GM12864 (cell line): ENCODE measurements at places on chromosomes 4 and X.

GRCh38 chr4:64520421-64520820, 111.2 kb upstream of the TECRL start:
- DNase-seq: no peak

DNA sequence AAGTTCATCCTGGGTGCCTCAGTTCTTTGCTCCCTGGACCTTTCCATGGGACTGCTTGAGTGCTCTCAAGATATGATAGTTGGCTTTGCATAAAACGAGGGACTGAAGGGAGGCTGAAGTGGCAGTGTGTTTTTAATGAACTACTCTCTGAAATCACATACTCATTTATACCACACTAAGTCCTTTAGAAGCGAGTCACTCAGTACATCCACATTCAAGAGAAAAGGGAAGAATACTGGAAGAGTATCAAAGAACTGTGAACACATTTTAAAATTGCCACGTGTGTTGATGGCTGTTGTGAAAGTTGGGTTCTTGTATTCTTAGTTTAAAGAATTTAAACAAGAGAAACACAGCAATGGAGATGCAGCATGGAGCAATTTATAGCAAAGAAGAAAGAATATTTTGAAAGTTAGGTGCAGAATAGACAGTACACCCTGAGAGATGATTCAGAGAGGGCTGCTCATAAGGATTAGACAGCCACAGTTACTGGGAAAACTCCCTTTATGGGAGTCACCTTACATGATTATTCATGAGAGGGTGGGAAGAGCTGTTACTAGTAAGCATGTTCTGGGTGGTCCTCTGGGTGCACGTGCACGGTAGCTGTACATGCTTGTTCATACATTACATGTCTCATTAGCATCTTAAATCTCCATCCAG, 380.7 kb downstream of the ADGRL3 start:
- no peak for DNase-seq

- DNase-seq: no peak
Observed at GRCh38 chrX:8749697-8750096, 17.8 kb upstream of the ANOS1 start.

DNA sequence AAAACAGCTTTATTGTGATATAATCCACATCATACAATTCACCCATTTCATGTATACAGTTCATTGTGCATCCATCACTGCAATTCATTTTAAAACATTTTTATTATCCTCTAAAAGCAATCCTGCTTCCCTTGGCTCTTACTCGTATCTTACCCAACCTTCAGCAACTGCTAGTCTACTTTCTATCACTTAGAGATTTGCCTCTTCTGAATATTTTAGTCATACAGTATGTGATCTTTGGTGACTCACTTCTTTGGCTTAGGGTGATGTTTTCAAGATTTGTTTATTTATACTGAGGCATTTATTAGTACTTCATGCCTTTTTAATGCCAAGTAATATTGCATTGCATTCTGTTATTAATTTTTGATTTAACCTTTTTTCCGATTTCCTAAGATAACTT, 15.0 kb upstream of the MSMO1 start:
- no peak for DNase-seq

DNA sequence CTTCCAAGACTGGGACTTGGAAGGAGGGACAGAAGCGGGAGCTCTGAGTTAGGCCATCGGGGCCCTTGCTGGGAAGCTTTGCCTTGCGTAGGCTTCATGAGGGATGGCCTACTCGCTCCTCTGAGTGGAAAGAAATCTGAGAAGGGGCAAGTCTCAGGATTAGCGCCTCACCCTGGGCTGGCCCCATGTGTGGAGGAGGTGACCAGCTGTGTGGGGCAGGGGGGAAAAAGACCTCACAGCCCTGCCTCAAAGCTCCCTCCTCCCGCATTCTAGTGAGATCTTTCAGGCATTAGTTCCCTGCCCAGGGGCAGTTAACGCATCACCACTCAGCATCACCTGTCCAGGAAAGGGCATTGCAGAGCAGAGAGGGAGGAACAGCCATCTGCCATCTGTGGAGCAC, 156.1 kb downstream of the ENPP6 start:
- DNase-seq: no peak

DNA sequence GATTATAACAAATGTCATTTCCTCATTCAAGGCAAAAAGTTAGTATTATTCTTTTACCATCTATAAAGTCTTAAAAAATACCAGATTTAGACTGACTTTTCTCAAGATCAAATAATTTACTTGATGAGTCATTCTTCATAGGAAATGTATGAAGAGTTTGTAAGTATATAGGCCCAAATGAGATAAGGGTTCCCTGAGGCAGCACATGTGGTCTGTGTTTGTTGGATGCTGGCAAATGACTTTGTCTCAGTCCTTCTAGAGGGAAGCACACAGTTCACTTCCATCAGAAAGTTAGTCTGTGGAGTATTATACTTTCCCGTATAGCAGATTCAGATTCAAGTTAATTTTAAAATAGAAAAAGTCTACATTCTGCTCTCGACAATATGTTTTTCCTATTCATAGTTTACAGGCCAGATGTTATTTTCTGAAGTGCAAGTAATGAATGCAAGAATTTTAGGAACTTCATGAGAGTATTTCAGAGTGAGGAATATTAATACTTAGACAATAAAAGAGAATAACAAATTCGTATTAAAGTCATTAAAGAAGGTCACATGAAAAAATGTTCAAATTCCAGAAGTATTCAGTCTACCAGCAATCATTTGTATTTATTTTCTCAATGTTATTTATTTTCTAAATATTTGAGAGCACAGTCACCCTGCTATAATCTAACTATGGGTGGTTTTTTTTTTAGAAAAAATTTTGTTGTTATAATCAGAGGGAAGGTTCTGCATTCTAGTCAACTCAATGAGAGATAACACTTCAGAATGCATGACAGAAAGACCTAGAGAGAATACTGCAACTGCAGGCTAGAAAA, 601.8 kb upstream of the ZFP42 start:
- DNase-seq: no peak

GRCh38 chr4:648579-649292, 23.4 kb downstream of the PDE6B start:
- no peak for DNase-seq

DNA sequence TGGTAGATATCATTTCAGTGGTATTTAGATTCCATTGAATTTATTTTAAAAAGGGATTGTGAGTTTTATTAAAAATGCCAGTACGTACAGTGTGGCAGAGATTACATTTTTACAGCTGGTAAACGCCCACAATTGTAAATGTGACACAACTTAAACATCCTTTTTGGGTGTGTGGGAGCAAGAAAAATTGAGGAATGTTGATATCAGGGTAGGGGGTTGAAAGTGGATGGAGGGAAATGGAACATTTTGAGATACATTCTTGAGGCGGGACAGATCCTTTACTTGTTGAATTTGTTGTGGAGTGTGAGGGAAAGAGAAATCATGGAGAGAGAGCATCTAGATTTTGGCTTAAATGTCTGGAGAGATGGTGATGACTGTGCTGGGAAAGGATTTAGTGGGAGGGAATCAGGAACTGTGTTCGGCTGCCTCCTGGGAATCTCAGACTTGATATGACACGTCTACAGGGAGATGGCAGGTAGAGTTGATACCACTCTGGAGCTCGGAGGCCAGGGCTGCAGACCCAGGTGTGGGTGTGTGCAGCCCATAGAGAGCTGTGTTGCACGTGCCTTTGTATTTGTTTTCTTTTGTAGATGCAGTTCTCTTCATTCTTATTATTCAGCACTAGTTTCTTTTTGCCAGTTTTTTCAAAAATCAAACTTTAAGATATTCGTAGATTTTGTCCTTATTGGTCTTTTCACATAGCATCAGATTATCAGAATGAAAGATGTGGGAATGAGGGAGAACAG, 10.8 kb downstream of the TMEM131L start:
- DNase-seq: no peak

GRCh38 chr4:25211721-25212120, 22.1 kb upstream of the PI4K2B start:
- no peak for DNase-seq

DNA sequence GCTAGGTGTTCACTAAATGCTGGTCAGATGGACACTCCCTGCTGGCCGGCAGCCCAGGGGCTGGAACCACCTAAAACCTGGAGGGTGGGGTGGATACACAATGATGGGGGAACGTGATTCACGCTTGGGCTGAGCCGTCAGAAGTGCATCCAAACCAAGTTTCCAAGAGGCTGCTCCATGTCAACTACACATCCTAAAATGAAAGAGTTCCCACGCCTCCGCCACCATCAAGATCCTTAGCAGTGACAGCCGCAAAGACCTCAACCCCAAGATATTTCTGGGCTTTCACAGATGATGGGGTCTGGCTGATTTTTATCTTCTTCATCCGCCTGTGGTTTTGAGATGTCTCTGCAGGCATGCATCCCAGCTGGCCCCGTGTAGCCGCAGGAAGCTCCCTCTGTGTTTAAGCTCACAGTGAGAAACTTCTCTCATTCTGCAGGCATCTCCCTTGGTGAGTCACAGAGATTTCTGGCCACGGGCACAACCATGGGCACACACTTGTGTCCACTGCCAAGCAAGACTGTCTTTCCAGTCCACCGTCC, 84.4 kb downstream of the HTRA3 start:
- DNase-seq: no peak

- no peak for DNase-seq
Observed at GRCh38 chr4:24212642-24213041, 322.8 kb upstream of the PPARGC1A start.

- no peak for DNase-seq
Observed at GRCh38 chr4:95085124-95085833, 327.5 kb downstream of the BMPR1B start.

DNA sequence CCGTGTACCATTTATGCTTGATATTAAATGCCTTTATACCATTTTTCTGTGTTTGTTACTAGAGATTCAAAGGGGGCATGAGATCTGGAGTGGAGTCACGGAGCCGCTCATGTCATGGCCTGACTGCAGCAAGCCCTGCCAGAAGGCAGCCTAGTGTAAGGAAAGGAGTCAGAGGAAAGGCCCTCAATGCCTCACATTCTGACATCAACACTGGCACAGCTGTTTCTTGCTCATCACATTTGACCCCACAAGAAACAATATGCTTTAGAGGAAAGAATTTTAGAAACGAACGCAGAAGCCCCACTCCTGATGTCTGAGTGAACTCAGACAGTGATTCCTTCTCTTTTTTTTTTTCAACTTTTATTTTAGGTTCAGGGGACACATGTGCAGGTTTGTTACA, 322.4 kb upstream of the CPEB2 start:
- no peak for DNase-seq

DNA sequence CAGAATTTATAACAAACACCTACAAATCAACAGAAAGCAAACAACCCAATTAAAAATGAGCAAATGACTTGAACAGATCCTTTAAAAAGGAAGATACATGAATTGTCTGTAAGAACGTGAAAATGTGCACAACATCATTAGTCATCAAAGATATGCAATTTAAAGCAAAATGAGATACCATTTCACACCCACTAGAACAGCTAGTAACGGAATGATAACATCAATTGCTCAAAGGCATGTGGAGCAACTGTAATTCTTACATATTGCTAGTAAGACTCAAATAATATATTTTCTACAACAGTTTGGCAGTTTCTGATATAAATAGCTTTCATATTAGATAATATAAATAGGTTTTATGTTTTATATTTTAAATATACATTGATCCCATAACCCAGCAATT, 82.5 kb downstream of the LCORL start:
- DNase-seq: no peak

GRCh38 chrX:56733459-56734046, 4.5 kb downstream of the NBDY start:
- no peak for DNase-seq

- no peak for DNase-seq
Observed at GRCh38 chr4:91681091-91681490, 622.7 kb upstream of the GRID2 start.

DNA sequence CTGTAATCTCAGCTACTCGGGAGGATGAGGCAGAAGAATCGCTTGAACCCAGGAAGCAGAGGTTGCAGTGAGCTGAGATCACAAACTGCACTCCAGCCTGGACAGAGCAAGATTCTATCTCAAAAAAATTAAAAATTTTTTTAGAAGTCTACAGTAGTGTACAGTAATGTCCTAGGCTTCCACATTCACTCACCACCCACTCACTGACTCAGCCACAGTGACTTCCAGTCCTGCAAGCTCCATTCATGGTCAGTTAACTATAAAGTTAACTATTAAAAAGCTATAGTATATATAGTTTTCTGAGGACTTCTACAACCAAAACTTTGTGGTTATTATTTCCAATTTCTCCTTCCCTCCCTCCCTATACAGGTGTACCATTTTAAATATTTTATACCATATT, 34.7 kb upstream of the NEUROG2 start:
- DNase-seq: no peak

GRCh38 chr4:148025981-148026380, 294.1 kb downstream of the ARHGAP10 start:
- no peak for DNase-seq

- DNase-seq: no peak
Observed at GRCh38 chr4:144480068-144480467, 165.9 kb upstream of the HHIP start.

DNA sequence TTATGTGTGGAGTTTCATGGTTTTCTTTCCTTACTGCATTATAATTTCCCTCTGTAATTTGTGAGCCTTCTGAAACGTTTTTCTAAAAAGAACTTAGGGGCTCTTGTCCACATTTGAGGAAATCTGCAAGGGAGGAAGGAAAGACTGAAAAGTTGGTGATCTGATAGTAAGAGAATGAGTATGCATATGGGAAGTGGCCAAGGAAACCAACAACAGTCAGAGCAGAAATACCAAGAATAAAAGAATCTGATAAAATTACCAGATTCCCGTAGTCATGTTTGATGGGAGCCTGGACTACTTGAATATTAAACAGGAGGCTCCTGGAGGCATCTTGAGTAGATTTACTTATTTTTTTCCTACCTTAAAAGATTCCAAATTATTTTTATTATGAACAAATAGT, 50.1 kb downstream of the MEPE start:
- DNase-seq: no peak
